ENCODE measurements at places on chromosomes 11 and 22.
A peak's percentile ranks its signal among the peaks of the same experiment; 100 is the strongest.

DNA sequence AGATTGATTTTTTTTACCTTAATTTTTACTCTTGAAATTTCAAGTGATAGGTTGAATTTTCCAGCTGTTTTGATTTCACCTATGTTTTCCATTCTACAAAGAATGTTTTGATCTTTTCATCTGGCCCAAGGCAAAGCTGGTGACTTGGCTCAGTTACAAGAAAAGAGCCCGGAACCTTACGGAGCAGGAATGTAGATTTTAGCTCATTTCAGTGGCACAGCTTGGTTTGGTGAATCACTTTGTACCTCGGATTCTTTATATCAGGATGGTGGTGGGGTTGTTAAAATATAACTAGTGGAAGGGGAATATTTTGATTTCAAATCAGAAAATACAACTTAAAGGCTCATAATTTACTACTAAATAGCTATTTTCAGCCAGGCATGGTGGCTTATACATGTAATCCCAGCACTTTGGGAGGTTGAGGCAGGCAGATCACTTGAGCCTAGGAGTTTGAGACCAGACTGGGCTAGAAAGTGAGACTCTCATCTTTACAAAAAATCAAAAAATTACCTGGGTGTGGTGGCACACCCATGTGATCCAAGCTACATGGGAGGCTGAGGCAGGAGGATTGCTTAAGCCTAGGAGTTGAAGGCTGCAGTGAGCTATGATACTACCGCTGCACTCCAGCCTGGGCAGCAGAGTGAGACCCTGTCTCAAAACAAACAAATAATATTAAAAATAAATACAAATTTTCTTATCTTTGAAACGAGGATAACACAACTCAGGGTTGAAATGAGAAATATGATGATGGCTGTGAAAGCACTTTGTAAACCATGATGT lies 9.4 kb upstream of the GRIK4 start:
- DNase-seq, result no peak

DNA sequence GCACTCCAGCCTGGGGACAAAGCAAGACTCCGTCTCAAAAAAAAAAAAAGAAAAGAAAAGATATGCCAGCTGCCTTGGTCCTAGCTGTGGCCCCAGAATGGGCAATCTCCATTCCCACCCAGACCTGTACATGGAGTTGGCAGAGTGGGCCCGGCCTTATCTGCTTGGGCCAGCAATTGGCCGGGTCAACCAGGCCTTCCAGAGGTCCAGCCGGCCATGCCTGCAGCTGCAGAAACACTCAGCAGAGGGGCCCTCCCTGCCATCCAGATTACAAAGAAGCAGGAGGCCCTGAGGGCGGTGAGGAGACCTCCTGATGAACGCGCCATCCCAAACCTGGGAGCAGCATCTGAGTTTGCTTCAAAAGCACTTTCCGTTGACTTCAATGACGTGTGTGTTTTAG lies 26.9 kb upstream of the ARFGAP3 start:
- no peak for DNase-seq

- DNase-seq, result no peak
These were observed 348.0 kb downstream of the BUD13 start for GRCh38 chr11:116424615-116425261.

- no peak for DNase-seq
These were observed 19.6 kb downstream of the FGF3 start for GRCh38 chr11:69799582-69799981.

- DNase-seq, result no peak
These were observed 194.3 kb upstream of the BDNF start for GRCh38 chr11:27894552-27894951.

GRCh38 chr11:10858439-10859325 lies 829 bp upstream of the ZBED5 start:
- peak; percentile 36 for DNase-seq

GRCh38 chr22:33873186-33873585 lies 47.1 kb downstream of the LARGE1 start:
- DNase-seq, result no peak

DNA sequence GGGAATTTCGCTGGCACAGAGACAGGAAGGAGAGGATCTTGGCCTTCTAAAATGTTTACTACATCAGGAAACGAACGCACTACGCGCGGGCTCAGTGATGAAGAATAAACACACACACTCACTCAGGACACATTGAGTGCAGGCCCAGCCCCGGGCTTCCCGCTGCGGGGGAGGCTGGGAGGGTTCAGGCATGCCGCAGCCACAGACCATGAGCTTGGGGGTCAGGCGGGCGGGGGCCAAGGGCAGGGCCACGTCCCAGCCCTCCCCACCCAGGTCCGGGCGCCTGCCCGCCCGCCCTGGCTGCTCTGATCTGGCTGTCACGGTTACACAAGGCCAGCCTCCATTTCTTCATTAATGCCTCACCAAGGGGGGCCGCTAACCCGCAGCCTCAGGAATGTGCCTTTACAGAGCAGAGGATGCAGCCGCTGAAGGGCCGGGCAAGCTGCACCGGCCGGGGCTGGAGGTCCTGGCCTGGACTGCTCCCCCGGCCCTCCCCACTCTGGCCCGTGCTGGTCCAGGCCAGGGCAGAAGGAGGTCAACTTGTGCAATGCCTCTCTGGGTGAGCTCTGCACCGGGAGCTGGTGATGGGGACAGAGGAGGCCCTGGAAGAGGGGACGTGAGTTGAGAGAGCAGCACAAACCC lies 41.7 kb downstream of the IGF2 start:
- DNase-seq, result no peak

DNA sequence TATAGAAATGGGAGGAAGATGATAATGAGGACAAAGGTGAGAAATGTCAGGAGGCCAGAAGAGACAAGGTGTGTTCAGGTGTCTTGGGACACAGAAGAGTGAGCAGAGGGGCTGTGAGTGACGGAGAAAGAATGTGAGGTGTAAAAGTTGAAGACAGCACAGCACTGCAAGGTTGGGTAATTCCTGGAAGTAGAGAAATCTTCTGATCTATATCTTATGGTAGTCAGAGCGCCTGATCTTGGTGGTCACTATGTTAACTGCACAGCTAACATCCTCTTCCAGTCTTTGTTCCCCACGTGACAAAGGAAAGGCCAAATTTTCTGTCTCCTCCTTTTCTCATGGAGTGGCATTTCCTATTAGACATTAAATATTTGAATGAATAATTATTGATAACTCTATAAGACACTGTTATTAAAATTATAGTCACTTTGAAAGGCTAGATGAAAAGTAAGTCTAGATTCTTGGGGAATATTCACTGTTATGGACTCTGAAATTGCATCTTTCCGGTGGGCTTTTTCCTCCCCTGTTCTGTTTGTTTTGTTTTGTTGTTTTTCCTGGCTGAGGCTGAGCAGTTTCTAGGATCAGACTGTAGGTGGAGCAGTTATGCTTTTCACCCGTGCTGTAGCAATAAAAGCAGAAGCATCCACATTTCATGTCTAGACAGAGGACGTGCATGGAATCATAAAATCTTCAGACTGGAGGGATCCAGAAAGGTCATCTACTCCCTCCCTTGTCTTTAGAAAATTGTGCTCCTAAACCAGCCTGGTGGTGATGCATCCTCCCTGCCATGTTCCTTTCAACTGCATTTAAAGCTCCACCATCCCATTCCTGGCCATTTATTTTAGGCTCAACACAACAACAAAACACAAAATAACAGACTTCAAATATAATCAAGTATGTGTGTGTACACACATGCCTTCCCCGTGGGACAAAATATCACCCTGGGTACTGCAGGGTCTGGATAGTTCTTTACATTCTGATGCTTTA lies 26.6 kb downstream of the SC5D start:
- DNase-seq, result peak; percentile 56

DNA sequence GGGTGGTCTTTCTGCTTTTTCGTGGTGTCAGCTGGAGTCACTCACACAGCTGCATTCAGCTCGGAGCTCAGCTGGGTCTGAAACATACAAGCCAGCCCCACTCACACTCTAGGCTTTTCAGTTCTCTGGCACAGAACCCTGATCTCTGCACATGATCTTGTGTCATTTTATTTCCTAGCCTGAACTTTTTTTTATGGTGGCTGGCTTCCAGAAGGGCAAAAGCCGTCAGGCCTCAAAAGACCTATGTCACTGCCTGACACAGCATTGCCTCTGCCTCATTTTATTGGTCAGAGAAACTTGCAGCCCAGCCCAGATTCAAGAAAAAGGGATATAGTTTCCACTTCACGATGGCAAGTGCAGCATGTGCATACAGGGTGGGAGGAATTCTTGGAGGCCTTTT lies 117.8 kb downstream of the NTM start:
- DNase-seq, result no peak

- no peak for DNase-seq
These were observed 3.4 kb upstream of the LDHC start for GRCh38 chr11:18408558-18409291.

- DNase-seq, result peak; percentile 40
These were observed 64.1 kb downstream of the ME3 start for GRCh38 chr11:86608251-86608799.
